Right ventricle myocardium superior (tissue), 1 donor: ENCODE measurements at places on chromosomes 2 and 18. TPM values are rescaled to one million over a fixed set of nuclear protein-coding genes. Genes with fewer than 3 reads are reported as not detected.

GRCh38 chr18:67216846-67217245 is 299.7 kb downstream of the DSEL start:
- no peak for DNase-seq

Gene TMEM169
- total RNA-seq = 0.62 TPM

Gene C2orf72
- total RNA-seq = 0.05 TPM

Gene ALLC
- total RNA-seq = not detected

- DNase-seq = no peak
Measured at GRCh38 chr2:232698556-232699091, 1.5 kb downstream of the GIGYF2 start.

GRCh38 chr2:184178229-184178628 is 420.1 kb upstream of the ZNF804A start:
- no peak for DNase-seq
